ENCODE measurements at places on chromosomes 3 and 15.

DNA sequence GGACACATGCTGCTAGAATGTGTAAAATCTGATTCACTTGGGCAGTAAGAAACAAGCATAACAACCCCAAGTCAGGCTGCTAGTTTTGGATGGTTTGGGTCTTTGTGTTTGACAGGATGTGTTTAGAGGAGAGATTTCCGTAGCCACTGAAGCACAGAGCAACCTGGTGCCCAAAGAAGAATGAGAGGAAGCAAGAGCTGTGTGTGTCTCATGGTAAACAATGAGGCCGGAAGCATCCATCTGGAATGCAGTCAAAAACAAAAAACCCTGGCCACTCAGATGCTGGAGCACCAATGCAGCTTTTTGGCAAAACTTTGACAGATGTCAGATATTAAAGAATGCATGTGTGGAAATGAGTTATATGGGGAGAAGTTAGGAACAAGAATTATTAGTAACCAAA is 39.4 kb upstream of the SNRK start:
- DNase-seq = no peak

GRCh38 chr15:59170295-59171066 is 36.2 kb upstream of the LDHAL6B start:
- DNase-seq = no peak

DNA sequence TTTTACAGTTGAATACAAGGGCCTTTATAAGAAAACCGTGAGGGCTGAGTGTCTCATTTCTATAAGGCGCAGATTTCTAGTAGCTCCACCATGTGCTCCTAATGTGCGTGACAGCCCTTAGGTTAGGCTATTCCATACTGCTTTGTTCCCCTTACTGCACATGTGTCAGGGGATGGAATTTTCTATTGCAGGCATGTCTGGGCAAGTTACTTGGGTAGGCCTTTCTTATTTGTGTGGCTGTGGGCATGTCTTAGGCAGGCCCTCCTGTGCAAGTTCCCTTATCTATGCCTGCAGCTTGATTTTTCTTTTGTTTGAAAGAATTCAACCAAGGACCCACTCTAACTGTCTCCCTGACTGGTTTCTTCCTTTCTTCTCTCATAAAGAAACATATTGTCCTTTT is 434.2 kb upstream of the CNTN3 start:
- DNase-seq = no peak

GRCh38 chr15:58520464-58520863 is 88.7 kb downstream of the LIPC start:
- no peak for DNase-seq

DNA sequence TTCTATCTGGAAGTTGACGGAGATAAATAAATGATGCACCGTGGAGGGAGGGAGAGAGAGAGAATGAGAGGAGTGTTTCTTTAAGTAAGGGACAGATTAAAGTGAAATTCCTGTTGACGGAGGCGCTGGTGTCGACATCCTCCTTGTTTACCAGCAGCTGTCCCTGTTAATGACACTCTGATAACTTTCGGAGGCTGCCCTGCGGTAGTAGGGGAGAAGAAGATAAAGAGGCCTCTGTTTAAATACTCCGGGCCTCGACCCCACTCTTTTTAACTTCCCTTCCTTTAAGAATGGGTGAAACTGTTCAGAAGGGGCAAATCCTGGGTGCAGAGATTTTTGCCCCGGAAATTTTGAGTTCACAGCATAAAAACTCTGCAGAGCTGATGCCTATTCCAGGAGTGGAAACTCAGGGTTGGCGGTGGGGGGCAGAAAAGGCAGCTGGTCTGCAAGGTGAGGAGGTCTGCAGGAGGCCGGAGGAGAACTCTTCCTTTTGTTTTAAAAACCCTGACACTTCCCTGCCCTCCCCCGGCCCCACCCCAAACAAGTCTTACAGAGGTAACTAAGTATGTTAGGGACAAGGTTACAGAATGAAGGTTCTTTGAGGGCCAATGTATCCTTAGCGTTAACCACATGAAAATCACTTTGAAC is 276.6 kb upstream of the NR2F2 start:
- no peak for DNase-seq

- no peak for DNase-seq
Observed at GRCh38 chr3:127226946-127227842, 34.3 kb downstream of the PRR23E start.

- no peak for DNase-seq
Observed at GRCh38 chr3:48684480-48685143, 1.1 kb downstream of the NCKIPSD start.

DNA sequence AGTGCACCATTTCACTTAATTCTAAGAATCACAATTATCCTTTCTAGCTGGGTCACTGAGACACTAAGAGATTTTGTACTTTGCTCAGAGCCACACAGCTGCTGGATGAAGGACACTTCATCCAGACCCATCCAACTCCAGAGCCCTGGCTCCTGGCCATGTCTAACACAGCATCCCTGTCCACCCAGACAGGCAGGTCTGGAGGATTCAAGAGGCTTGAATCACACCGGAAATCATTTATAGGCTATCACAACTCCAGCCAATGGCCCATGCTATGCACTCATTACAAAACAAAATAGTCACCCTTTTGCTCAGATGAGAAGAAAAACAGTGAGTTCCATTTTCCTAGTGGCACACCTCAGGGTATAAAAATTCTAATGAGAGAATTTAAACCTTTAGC is 198.2 kb upstream of the LMCD1 start:
- no peak for DNase-seq

- no peak for DNase-seq
Observed at GRCh38 chr3:168659015-168659414, 563.3 kb upstream of the GOLIM4 start.

DNA sequence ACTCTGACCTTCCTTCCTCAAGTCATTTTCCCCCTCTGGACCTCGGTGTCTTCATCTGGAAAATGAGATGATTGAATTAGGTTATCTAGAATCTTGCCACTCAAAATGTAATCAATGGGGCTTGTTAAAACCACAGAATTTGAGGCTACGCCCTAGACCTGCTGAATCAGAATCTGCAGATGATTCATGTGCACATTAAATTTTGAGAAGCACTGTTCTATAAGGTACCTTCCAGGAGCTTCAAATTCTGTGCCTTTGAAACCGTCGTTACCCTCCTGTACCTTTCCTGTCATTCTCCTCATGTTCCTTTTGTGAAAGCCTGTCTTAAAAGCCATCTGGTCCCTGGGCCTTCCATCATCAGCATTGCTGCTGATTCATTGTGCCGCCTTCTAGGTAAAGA is 172.4 kb upstream of the TOPAZ1 start:
- no peak for DNase-seq

- DNase-seq = no peak
Observed at GRCh38 chr3:140719841-140720614, 42.2 kb downstream of the TRIM42 start.

DNA sequence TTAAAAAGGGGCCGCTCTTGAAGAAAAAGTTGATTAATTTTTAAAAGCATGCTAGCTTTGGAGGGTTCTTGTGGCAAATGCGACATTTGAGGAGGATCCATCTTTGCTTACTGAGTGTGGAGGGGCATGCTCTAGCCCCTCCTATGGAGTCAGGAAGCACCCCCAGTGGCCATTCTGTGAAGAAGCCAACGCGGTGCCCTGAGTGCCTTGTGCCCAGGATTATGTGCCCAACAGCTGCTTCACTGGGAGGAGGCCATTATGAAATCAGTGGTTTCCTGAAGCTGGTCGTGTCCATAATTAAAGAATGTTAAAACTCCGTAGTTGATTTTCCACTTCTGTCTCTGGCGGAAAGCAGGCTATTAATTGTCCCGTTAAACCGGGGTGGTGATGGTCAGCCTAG is 69.1 kb upstream of the TNFAIP8L3 start:
- no peak for DNase-seq

DNA sequence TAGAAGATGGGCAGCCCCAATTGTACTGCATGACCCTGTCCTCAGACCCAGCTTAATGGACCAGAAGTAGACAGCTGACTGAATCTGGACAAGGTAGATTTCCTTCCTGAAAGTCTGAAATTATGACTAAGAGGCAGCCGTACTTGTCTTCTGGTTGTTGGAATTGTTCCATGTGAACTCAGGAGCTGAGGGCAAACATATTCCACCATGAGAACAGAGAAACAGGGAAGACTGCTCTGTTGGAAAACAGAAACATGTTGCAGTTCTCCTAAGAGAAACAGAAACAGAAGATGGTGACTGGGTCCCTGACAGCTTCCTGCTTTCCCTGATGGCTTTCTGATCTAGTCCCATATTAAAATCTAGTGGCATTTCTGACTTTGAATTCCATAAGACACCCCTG is 24.1 kb downstream of the POPDC2 start:
- no peak for DNase-seq

- DNase-seq = no peak
Observed at GRCh38 chr3:169744366-169745054, 20.4 kb downstream of the TERC start.

DNA sequence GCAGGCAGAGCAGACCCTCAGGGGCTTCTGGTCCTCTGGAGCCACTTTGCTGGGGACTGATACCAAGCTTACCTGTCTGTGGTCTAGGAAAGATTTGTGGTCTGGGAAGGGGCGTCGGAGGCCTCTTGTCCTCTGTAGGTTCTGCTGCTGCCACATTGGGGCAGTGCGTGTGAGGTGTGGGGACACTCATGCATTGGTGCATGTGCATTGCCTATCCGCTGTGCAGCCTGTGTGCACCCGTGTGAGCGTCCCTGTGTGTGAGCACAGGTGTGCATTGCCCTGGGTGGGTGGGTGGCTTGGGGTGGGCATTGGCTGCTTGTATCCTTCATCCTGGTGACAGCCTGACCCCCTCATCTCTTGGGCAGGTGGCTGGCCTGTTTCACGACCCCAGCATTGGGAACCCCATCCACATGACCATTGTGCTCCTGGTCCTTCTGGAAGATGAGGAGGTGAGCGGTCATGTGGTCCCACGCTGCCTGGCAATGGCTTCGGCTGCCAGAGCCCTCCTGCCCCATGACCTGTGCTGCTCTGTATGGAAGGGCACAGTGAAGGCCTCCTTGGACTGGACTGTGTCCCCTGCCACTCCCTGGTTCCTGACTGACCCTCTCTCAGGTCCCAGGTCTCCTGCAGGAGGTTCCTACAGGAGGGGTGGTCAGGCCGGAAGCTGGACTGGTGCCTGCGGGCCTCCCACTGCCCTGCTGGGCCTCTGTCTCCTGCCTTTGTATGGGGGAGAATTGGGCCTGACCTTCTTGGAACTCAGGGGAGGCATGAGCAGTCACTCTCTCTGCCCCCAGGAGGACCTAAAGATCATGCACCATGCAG is 41.5 kb downstream of the SAXO2 start:
- no peak for DNase-seq

GRCh38 chr15:95829062-95829461 is 501.4 kb upstream of the NR2F2 start:
- no peak for DNase-seq

DNA sequence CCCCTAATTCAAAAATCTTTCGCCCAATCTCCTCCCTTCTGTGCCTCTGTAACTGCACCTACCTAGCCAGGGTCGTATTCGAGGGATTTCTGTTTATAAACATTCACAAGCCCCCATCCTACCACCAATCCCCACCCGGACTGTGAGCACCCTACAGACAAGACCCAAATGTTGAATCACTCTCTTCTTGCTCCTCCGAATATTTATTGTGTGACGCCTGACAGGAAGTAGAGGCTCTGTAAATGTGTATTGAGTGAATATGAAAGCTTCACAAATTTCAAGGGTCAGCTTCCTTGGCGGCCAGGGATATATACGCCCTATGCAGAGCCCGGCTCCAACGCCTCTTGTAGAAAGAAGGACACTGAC is 1.6 kb downstream of the BDH1 start:
- no peak for DNase-seq

DNA sequence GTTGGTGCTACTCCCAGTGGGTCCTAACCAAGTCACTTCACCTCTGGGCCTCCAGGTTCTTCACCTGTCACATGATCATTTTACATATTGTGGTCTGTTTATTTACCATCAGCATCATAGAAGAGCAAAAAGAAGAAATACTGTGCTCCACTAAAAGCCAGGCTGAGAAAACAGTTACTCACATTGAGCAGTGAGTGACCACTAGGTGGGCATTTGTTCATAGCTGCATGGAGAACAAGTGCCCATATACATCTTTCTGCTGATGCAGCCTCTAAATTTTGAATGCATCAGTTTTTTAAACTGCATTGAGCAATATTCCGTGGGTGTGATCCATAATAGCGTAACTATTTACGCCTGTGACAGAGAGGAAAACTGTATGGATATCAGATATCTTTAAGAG is 76.2 kb downstream of the DCUN1D1 start:
- DNase-seq = no peak

- no peak for DNase-seq
Observed at GRCh38 chr3:133054586-133054985, 16.4 kb downstream of the TMEM108 start.

DNA sequence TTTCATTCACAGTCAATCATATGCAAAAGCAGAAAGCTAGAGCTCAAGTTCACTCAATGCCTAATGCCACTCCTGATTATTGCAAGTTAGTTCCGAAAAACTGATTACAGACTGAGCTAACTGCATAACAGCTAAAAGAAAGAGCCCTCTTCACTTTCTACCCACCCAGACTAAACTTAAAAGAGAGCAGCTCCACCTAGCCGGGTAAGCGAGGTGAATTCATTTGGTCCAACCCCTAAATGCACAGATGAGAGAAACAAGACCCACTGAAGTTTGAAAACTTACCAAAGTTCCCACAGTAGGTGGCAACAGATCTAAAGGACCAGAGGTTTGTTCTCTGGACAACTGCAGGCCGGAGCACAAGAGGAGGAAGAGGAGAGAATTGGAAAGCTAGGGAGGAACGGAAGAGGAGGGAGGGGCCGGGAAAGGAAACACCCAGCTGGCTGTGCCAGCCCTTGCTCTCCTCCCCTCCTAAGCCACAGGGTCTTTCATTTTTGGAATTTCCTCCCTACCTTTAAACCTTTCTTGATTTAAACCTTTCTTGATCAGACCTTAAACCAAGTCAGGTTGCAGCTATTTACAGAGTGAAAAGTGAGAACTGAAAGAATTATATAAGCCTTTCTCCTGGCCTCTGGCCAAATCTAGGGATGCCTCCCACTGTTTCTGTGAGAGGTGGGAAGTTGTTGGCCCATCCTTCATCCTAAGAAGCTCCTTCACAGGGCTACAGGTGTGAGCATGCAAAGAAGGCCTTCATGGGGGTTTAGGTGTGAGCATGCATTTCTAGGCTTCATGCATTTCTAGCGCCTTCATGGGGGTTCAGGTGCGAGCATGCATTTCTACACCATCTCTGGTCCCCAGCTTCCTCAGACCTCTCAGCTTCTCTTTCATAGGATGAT is 114.7 kb upstream of the LMOD3 start:
- DNase-seq = no peak

GRCh38 chr15:60568914-60569391 is 90.0 kb upstream of the ICE2 start:
- no peak for DNase-seq

- DNase-seq = no peak
Observed at GRCh38 chr15:33168444-33168843, 26.1 kb downstream of the FMN1 start.

GRCh38 chr3:126085841-126086240 is 1.9 kb upstream of the SLC41A3 start:
- no peak for DNase-seq

DNA sequence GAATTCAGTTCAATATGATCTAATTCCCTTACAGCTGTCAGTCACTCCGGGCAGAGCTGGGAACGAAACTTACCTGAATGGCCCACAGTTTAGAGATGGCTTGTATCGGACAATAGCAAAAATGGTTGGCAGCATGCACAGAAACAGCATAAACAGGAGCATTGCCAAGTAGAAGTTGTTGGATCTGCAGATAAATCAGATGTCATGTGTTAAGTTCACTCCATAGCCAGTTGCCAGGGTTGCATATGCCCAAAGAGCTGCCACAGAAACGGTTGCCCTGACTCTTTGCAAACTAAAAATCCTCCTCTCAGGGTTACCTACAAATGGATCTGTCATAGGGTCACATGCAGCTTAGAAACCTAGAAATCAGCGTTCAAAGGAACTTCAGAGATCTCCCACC is 15.4 kb upstream of the STARD5 start:
- DNase-seq = no peak

GRCh38 chr15:47548231-47548630 is 169.1 kb upstream of the SEMA6D start:
- DNase-seq = no peak

Data from stimulated activated CD8-positive, alpha-beta memory T cell treated with anti-CD3 and anti-CD28 coated beads, Interleukin-15, amount 100 ng/mL, for 48 hours (primary cell).